Activated B cell treated with CpG ODN at 0.5 μM for 24 hours (primary cell): ENCODE measurements at places on chromosomes 2 and 18.

DNA sequence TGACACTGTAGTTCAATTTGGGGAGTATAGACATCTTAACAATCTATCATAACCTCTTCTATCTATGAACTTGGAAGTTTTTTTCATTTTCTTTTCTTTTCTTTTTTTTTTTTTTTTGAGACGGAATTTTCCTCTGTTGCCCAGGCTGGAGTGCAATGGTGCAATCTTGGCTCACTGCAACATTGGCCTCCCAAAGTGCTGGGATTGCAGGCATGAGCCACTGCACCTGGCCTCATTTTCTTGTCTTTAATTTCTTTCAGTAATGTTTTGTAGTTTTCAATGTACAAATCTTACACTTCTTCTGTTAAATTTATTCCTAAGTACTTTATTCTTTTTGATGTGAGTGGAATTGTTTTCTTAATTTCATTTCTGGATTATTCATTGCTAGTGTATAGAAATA, 14.6 kb downstream of the ASAP2 start:
- DNase-seq, result no peak

DNA sequence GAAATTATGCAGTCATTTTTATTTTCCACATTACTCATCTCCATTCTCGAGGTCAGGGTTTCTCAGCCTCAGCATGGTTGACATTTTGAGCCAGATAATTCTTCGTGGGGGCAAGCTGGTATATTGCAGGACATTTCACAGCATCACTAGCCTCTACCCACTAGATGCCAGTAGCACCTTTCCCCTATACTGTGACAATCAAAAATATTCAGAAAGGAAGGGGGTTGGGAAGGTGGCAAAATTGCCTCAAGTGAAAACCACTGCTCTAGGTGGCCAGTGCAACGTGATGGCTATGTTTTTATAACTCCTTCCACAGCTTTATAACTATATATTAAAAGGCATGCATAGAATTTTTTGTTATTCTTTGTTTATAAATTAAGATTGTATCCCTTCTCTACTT, 294.5 kb downstream of the CNTNAP5 start:
- no peak for DNase-seq

- DNase-seq, result no peak
Measured at GRCh38 chr2:213281156-213281555, 3.1 kb upstream of the SPAG16 start.

- no peak for DNase-seq
Measured at GRCh38 chr2:5098286-5098685, 593.9 kb upstream of the SOX11 start.

DNA sequence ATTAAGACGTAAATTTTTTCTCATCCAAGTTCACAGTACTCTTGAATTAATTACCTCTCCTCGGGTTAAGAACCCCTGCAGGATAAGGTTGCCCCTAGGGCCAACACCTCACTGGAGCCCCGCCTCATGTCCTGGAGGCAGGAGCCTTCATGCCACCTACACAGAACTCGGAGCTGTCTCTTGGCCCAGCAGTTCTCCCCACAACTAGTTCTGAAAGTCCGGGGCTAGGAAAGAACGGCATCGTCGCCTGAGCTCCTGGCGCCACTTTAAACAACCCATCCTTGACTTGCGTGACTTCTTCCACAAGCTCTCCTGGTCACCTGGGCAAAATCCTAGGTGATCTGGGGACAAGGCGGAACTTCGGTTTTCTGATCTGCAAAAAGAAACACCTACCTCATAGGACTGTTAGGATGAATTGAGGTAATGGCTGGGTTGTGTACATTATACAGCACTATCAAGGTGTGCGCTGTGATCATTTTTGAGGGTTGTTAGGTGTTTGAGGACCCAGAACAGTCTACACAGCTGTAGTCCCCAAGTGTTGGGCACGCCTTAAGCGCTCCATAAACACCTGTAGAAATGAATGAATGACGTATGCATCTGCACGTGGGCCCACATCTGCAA, 641 bp upstream of the ITGA6 start:
- DNase-seq, result no peak

DNA sequence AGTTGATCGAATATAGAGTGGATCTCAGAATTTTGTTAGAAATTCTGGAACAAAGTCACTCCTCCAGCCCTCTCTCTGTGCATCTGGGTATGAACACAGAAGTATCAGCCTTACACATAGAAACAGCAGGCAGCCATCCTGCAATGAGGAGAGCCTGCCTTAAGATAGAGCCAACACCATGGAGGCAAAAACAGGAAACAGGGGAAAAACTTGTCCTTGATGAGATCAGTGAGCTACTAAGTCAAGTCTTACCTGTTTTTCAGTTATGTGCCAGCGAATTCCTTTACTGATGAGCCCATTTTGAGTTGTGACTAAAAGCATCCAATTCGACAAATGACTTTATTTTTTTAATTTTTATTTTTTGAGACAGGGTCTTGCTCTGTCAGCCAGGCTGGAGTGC, 26.6 kb upstream of the MREG start:
- no peak for DNase-seq

DNA sequence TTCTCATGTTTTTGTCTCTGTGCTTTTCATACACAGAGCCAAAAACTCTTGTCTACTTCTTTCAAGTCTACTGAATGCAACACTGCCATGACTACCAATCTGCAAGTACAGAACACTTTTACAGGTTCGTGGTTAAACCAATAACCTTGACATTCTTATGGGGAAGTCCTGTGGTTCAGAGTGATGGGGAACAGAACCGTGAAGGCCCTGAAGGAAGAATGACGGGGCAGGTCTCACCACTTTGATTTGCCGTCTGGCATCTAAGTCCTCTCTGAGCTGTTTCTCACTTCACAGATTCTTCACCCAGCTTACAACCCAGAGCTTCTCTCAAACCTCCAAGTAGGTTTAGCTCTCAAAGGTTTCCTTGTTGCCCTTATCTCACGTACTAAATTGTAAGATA, 117.5 kb upstream of the SNTG2 start:
- DNase-seq, result no peak

DNA sequence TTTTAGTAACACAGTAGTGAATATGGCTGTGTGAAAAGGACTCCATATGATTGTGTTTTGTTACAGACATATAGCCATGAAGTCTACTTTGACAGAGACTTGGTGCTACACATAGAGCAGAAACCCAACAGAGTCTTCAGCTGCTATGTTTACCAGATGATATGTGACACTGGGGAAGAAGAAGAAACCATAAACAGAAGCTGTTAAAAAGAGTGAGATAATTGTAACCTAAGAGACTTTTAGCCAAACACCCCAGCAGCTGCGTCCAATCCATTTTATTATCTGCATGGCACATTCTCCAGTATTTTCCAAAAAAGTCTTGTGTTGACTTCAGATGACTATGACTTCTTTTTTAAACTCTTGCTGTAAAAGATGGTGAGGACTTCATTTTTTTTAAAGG, 41.4 kb upstream of the CYBRD1 start:
- DNase-seq, result no peak

DNA sequence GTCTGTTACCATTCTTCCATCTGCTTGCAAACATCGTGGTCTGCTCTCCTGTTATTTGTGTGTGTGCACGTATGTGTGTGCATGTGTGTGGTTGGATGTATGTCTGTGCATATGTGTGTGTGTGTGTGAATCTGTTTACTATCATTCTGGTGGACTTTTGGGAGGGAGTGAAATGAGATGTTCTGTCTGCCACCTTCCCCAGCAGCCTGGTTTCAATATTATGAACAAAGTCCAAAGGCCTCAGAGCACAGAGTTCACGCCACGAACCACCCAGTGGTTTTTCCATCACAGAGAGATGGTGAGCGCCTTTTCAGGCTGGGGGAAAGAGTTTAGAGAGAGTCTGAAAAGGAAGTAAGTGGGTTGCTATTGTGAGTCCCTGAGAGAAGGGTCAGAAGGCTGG, 67.1 kb upstream of the YWHAQ start:
- DNase-seq, result no peak

- DNase-seq, result no peak
Measured at GRCh38 chr2:184031402-184032147, 566.8 kb upstream of the ZNF804A start.

- DNase-seq, result no peak
Measured at GRCh38 chr2:127143841-127144782, 37.2 kb upstream of the BIN1 start.

GRCh38 chr2:197677483-197677882, 2.1 kb upstream of the RFTN2 start:
- no peak for DNase-seq

GRCh38 chr2:25374411-25374810, 32.7 kb upstream of the DNMT3A start:
- peak; percentile 1 for DNase-seq

DNA sequence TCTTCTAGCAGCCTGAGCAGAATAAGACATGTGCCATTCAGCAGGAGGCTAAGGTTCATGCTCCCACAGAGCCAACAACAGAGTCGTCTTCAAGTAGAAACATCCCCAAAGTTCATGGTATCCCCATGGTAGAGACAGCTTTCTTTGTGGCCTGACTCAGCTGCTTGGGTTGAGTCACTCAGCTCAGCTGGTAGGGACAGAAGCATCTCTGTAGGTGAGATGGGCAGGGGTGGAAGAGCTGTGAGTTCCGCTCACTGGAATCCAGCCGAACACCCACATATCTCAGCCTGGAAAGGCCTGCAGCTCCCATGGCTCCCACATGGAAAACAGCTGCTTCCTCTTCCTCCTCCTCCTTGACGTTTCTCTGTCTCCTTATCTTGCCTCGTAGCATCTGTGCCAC, 792.7 kb downstream of the RNF144A start:
- no peak for DNase-seq

GRCh38 chr2:240310645-240311044, 124.8 kb upstream of the GPC1 start:
- no peak for DNase-seq
